ENCODE measurements at places on chromosomes 6 and 20. TPM values are rescaled to one million over a fixed set of nuclear protein-coding genes. Genes with fewer than 3 reads are reported as not detected.

DNA sequence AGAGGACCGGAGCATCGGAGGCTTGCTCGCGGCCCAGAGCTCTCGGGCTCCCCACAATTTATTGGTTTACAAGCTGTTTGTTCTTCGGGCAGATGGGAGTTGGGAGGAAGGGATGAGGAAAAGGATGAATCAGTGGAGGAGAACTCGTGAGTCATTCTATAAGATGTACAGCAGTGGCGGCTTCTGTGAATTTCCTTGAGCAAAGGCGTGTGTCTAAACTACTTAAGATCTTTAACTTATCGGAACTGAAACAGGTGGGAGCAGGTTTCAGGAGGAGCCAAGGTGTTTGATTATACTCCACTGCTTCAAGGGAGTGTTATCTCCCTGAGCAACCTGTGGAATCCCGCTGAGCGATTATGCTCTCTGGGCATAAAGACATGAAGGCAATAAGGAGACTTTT is 50.5 kb upstream of the IBTK start:
- DNase-seq: no peak

DNA sequence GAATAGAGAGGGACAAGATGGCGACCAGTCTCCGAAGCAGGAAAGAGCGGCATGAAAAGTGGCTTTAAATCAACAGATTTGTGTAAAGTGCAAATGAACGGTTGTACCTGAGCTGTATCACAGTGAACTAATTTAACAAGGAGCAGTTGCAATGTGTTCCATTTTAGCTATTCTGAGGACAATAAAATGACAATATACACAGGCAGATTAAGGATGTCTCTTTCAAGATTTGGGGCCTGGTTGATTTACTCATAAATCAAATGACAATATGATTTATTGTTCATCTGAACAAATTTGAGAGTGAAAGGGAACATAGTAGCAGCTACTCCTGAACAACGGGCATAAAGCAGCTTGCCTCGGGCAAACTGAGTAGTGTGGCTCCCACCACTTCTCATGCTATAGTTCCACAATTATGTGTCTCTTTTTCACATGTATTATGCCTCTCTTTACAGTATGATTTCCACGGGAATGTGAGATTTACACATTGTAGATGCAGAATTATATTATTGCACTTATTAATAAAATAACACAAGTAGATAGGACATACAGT is 204.1 kb upstream of the AGPAT4 start:
- no peak for DNase-seq

The GLP1R gene
- total RNA-seq: not detected

GRCh38 chr6:652865-653264 is 4.0 kb downstream of the HUS1B start:
- no peak for DNase-seq

The MRS2 gene
- total RNA-seq: 6.1 TPM

DNA sequence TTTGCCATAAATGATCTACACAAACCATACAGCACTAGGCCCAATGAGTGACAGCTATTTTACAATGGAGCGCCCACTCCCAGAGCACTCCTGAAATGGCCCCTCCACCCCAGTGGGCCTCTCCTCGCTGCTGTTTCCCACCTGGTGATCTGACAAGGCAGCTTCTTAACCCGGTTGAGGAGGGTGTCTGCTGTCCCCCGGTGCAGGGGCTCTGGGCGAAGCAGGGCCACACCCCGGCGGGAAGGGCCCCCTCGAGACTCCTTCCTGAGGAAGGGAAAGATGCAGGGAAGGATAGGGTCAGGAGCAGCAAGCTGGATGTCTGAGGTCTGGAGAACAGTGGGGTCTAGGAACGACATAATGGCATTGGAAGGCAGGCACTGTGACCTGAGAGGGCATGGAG is 10.2 kb downstream of the ABHD16A start:
- no peak for DNase-seq
